ENCODE measurements at places on chromosomes 1 and 21.
A peak's percentile ranks its signal among the peaks of the same experiment; 100 is the strongest.

GRCh38 chr1:29237129-29237821 is 953 bp downstream of the PTPRU start:
- H3K4me1 ChIP-seq = peaks cover 14% of the 10 kb centered on the region
- no peak overlapping the region for H3K27ac ChIP-seq
- no peak for DNase-seq
- H3K27me3 ChIP-seq = peaks cover 31% of the 10 kb centered on the region

DNA sequence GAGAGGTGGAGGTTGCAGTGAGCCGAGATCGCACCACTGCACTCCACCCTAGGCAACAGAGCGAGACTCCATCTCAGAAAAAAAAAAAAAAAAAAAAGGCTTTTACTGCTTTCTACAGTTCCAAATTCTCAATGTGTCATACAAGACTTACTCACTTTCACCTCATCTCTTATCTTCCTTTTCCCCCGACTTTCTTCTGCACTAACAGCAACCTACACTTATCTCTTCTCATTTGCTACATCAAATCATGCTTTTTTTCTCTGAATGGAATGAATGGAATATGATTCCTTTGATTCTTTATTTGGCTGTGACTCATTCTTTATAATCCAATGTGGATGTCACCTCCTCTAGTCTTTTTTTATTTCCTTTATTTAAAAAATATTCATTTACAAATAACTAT is 168.4 kb upstream of the DMRTA2 start:
- H3K27ac ChIP-seq = no peak overlapping the region
- no peak for DNase-seq
- no peaks in the 10 kb centered on the region for H3K4me1 ChIP-seq

DNA sequence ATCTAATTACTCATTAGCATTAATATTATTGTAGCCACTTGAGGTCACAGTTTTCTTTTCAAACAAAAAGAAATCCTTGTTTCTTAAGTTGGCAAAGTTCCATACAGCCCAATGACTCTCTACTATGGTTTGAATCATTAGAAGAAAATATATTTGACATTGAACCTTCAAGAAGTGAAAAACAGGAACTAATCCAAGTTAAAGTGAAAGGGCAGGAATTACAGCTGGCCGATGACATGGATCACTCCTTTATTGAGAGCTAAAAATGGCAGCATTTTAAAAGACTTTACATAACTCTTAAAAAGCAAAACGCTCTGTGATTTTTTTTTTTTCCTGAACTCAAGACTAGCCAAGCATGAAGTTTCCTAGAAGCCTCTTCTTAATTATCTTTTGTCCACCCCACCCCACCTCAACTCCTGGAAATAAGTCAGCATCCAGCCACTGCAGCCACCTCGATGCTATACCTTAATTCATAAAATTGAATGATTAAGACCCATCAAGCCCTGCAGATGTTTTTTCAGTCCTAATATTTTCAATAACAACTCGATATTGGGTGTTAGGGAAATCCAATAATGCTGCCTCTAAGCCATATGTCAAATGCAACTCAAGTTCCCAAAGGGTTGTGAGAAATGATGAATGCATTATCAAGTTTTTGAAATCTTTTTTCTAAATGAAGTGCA is 323.1 kb downstream of the HHIPL2 start:
- no peaks in the 10 kb centered on the region for H3K27me3 ChIP-seq
- H3K36me3 ChIP-seq = no peaks in the 10 kb centered on the region
- H3K27ac ChIP-seq = no peak overlapping the region
- H3K4me1 ChIP-seq = no peaks in the 10 kb centered on the region
- no peak overlapping the region for H3K4me3 ChIP-seq
- DNase-seq = no peak

DNA sequence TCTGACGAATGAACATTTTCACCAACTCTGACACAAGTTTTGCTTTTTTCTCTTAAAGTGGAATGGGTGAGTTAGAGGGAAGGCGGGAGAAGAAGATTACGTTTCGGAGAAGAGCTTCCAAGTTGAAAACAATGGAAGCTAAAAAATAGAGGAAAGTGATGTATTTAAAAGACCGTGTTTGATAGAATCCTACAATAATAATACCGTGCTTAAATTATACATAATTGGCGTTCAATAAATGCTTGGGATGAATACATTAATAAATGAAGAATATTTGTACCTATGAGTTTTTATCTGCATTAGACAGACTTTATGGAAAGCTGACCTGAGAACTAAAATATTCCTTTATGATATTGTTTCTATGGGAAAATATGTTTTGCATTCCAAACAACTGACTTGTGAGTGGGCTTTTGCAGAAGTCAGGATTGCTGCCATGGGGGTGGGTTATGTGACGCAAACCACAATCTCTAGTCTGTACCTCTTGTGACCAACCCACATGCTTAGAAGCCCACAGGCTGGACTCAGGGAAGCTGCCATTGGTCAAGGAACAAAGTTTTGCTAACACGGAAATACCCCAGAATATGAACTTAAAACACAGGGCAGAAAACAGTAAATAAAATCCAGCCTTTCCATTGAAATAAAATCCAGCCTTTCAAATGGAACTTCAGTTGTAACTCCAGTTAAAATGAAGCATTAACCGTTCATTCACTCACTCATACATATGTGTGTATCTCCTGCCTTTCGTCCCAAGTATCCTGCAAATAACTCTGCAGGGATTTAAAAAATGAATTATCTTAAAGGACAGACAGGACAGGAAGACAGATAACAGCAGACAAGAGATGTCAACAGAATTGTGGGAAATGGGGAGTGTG is 21.3 kb upstream of the ATF3 start:
- no peak overlapping the region for H3K4me3 ChIP-seq
- H3K4me1 ChIP-seq = no peaks in the 10 kb centered on the region
- no peaks in the 10 kb centered on the region for H3K36me3 ChIP-seq
- no peak overlapping the region for H3K27ac ChIP-seq
- peaks cover 31% of the 10 kb centered on the region for H3K27me3 ChIP-seq
- DNase-seq = no peak

DNA sequence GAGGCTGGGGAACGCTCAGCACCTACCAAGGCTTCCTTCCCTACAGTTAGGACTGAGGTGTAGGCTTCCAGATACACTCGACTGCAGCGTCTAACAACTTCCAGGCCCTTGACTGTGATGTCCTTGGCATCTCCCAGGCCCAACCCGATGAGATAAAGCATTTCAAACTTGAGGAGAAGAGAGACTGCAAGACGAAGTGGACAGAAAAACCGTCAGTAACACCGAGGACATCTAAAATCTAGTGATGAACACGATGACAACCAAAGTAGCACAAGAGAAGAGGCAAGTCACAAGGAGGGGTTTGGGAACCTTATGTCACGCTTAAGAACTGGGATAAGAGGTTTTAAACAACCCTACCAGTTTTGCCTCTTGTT is 314 bp downstream of the DPH5 start:
- peak overlapping the region; percentile 94 for H3K4me3 ChIP-seq
- no peaks in the 10 kb centered on the region for H3K27me3 ChIP-seq
- H3K4me1 ChIP-seq = peaks cover 57% of the 10 kb centered on the region
- H3K36me3 ChIP-seq = no peaks in the 10 kb centered on the region

DNA sequence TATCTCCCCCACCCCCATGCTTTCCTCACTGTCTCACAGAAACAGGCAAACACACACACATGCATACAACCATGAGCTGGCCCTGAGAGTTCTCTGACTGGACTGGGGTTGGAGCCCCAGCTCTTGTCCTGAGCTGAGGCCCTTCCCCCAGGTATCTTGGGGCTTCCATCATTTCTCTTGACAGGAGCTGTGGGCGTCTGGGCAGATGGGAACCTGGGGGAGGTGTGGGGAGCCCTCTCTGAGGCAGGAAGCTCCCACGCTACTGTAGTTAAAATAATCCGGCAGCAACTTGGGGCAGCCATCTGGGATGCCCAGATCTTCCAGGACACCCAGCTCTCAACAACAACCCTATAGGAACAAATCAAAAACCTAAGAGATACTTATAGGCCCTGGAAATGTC is 2.7 kb upstream of the KIF21B start:
- H3K4me3 ChIP-seq = no peak overlapping the region
- H3K27ac ChIP-seq = no peak overlapping the region
- DNase-seq = no peak
- peaks cover 32% of the 10 kb centered on the region for H3K4me1 ChIP-seq
- no peaks in the 10 kb centered on the region for H3K36me3 ChIP-seq

GRCh38 chr1:229184066-229184465 is 86.8 kb upstream of the RAB4A start:
- H3K36me3 ChIP-seq = no peaks in the 10 kb centered on the region
- no peak overlapping the region for H3K4me3 ChIP-seq
- H3K27ac ChIP-seq = no peak overlapping the region
- H3K27me3 ChIP-seq = no peaks in the 10 kb centered on the region

GRCh38 chr1:246069581-246069980 is 437.5 kb downstream of the SMYD3 start:
- no peaks in the 10 kb centered on the region for H3K27me3 ChIP-seq
- no peaks in the 10 kb centered on the region for H3K4me1 ChIP-seq
- H3K36me3 ChIP-seq = no peaks in the 10 kb centered on the region
- H3K27ac ChIP-seq = no peak overlapping the region
- DNase-seq = no peak

- no peak for DNase-seq
- no peak overlapping the region for H3K27ac ChIP-seq
- H3K4me3 ChIP-seq = no peak overlapping the region
- no peaks in the 10 kb centered on the region for H3K4me1 ChIP-seq
- no peaks in the 10 kb centered on the region for H3K36me3 ChIP-seq
Measured at GRCh38 chr1:202673531-202673930, 36.7 kb downstream of the SYT2 start.

DNA sequence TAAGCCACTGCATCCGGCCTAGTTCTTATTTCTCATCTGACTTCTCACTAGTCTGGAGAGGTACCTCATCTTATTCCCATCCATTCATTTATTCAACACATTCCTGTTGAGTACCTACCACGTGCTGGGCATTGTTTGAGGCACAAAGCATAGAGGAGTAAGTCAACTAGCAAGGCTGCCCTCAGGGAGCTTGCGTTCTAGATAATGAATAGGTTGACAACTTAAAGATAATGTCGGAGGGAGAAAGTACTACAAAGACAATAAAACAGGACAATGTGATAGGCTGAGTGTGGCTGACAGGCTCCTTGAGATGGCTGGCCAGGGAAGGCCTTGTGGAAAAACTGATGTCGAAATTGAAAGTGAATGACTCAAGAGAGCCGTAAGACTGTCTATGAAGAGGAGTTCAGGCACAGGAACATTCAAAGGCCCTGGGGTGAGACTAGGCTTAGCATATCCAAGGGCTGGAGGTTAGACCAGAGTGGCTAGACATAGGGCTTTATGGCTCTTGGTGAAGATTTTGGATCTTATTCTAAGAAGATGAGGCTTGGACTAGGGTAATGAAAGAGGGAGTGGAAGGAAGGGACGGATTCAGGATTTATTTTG is 18.3 kb downstream of the SPATA21 start:
- DNase-seq = no peak
- no peaks in the 10 kb centered on the region for H3K27me3 ChIP-seq
- no peak overlapping the region for H3K27ac ChIP-seq
- no peaks in the 10 kb centered on the region for H3K36me3 ChIP-seq
- no peak overlapping the region for H3K4me3 ChIP-seq

- DNase-seq = no peak
- no peaks in the 10 kb centered on the region for H3K27me3 ChIP-seq
- H3K4me1 ChIP-seq = no peaks in the 10 kb centered on the region
Measured at GRCh38 chr1:106798991-106799390, 257.5 kb upstream of the PRMT6 start.

DNA sequence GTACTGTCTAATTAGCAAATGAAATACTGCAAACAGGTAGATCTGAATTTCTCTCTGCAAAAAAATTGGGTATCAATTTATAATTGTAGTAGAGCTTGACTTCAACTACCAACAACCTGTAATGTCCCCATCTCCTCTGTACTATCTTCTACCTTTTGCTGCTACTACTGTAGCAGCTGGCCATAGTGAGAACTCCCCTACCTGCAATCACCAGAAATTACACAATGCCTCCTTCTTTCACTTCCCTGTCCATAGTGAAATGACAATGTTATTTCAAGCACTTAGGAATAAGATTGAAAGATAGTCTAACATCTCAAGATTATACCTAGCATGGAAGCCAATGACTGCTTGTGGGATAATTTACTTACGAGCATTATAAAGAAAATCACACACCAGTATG is 100.4 kb downstream of the ACBD6 start:
- H3K27me3 ChIP-seq = no peaks in the 10 kb centered on the region
- DNase-seq = no peak
- no peaks in the 10 kb centered on the region for H3K4me1 ChIP-seq
- H3K27ac ChIP-seq = no peak overlapping the region
- no peaks in the 10 kb centered on the region for H3K36me3 ChIP-seq

- H3K36me3 ChIP-seq = no peaks in the 10 kb centered on the region
- DNase-seq = no peak
- no peak overlapping the region for H3K27ac ChIP-seq
Measured at GRCh38 chr1:56052041-56052440, 527.3 kb downstream of the PLPP3 start.

- peaks cover 29% of the 10 kb centered on the region for H3K4me1 ChIP-seq
- peaks cover 31% of the 10 kb centered on the region for H3K36me3 ChIP-seq
- H3K27ac ChIP-seq = no peak overlapping the region
- H3K4me3 ChIP-seq = no peak overlapping the region
- no peaks in the 10 kb centered on the region for H3K27me3 ChIP-seq
Measured at GRCh38 chr1:38026592-38027200, 14.2 kb downstream of the UTP11 start.

- no peaks in the 10 kb centered on the region for H3K27me3 ChIP-seq
- no peak overlapping the region for H3K4me3 ChIP-seq
Measured at GRCh38 chr1:90959352-90960206, 62.3 kb downstream of the ZNF644 start.

GRCh38 chr1:156705321-156705917 is at the start of gene CRABP2:
Gene CRABP2, minus strand, starts transcription at chr1:156705583. Its CDS starts 137 bp downstream, at chr1:156705446.
- H3K36me3 ChIP-seq = no peaks in the 10 kb centered on the region
- H3K27me3 ChIP-seq = peaks cover 9% of the 10 kb centered on the region
- H3K27ac ChIP-seq = peak within 1 kb of the TSS; percentile 43
- H3K4me1 ChIP-seq = peaks cover 30% of the 10 kb centered on the region
- peak within 1 kb of the TSS; percentile 92 for H3K4me3 ChIP-seq

DNA sequence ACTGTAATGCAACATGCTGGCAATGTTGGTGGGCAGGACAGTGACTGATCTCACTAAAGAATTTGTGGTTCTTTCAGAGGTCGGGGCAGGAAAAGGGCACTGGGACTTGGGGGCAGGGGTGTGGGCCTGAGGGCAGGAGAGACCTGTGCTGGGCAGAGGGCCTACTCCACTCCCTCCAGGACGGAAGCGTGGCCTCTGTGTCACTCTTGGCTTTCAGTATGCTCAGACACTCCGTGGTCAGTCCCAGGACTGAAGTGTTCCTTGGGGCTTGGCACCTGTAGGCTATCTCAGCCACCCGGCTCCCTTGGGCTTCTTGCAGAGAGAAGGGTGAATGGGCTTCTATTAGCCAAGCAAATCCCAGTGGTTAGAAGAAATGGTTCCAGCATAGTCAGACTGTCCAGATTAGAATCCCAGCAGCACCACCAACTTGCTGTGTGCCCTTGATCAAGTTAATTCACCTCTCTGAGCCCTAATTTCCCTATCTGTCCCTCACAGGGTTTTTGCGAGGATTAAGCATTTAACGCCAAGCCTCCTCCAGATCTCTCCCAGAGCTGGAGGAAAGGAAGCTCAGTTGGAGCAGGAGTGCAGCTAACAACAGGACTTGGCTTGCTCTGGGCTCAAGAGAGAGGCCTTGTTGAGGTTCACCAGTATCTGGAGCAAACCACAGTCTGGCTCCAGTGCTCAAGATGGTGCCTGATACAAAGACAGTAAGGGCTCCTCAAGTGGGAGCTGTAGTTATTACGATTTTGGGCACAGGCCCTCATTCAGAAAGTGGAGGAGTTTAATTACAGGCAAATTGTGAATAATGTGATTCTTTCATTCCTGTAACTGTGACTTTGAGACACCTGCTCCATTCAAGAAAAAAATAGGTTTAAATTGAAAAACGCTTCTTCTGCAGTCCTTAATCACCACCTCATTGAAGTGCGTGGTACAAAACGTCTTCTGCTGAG is 57.7 kb upstream of the LRP8 start:
- H3K27me3 ChIP-seq = no peaks in the 10 kb centered on the region
- H3K36me3 ChIP-seq = no peaks in the 10 kb centered on the region
- no peak overlapping the region for H3K4me3 ChIP-seq
